Glutamatergic neuron (in vitro differentiated cells): ENCODE measurements at places on chromosomes 5 and 9. TPM values are rescaled to one million over a fixed set of nuclear protein-coding genes. Genes with fewer than 3 reads are reported as not detected.

The SMIM33 gene
- total RNA-seq = not detected

- no peak for DNase-seq
These were observed 289.7 kb upstream of the DAP start for GRCh38 chr5:11050596-11051304.

GRCh38 chr5:172571413-172571812 is 69.7 kb upstream of the NEURL1B start:
- no peak for DNase-seq

DNA sequence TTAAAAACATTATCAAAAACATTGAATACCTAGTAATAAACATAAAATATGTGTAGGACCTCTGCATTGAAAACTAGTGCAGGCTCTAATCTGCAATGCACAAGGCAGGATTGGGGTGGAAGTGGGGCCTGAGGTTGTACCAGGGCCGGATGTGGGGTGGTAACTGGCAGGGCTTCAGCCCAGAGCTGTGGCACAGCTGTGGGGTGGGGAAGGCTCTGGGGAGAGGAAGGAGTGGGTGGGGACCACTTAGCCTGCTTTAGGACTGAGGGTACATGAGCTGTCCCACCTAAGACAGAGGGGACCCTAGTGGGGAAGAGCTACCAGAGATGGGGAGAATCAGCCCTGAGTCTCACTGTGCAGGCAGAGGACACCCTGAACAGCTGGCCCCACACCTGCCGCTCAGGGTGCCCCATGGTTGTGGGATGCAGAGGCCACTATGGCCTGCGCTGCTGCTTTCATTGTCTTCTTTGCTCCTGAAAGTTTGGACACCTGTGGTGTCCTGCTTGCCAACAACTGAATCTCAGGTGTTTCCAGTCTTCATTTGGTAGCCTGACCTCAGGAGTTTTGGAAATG is 311.4 kb downstream of the TLE4 start:
- no peak for DNase-seq

DNA sequence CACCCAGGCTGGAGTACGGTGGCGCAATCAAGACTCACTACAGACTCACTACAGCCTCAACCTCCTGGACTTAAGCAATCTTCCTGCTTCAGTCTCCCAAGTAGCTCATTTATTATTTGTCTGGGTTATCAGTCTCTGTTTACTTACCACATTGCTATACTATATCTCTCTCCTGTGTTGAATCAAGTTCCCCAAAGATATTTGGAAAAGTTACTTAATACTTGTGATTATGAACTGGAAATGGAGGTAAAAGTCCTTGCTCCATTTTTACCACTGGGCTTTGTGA is 55.6 kb downstream of the ANGPTL2 start:
- no peak for DNase-seq

DNA sequence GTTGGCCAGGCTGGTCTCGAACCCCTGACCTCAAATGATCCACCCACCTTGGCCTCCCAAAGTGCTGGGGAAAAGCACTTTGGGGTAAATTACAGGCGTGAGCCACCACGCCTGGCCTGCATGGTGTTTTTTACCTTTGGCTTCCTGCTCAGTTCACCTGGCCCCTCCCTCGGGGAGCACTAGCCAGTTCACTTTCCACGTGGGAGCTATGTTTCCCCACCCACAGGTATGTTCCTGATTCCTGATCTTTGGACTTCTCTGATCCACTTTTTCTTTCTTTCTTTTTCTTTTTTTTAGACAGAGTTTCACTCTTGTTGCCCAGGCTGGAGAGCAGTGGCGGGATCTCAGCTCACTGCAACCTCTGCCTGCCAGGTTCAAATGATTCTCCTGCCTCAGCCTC is 15.8 kb downstream of the DAB2IP start:
- no peak for DNase-seq
